Prostate gland (tissue), 2 donors: ENCODE measurements at places on chromosomes 1 and 21.

DNA sequence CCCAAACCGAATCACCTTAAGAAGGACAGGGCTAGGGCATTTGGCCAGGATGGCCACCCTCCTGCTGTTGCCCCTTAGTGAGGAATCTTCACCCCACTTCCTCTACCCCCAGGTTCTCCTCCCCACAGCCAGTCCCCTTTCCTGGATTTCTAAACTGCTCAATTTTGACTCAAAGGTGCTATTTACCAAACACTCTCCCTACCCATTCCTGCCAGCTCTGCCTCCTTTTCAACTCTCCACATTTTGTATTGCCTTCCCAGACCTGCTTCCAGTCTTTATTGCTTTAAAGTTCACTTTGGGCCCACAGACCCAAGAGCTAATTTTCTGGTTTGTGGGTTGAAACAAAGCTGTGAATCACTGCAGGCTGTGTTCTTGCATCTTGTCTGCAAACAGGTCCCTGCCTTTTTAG lies 3.6 kb downstream of the BTG2 start:
- no peak for DNase-seq

- DNase-seq = no peak
Measured at GRCh38 chr1:166944186-166944967, 31.0 kb downstream of the ILDR2 start.

- DNase-seq = no peak
Measured at GRCh38 chr1:27149084-27149761, 5.7 kb downstream of the SLC9A1 start.

DNA sequence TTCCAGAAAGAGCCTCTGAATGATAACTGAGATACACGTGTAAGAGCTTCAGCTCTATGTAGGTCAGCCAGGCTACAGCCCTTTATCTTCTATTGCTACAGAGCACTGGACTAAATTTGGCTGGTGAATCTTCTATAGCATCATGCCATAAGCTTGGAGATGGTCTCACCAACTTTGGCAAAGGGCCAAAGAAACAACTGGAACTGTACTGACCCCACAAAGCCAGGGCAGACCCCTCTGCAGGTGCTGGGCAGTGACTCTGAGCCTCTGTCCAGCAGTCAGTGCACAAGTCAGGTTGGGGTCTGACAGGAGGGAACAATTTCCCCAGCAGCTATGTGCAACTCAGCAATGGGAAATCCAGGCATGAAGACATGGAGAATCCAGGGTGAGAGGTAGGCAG lies 57.8 kb upstream of the NFASC start:
- DNase-seq = no peak

GRCh38 chr1:67313934-67314671 lies 6.4 kb downstream of the IL12RB2 start:
- DNase-seq = no peak

- DNase-seq = no peak
Measured at GRCh38 chr1:116139592-116140134, 28.5 kb downstream of the MAB21L3 start.

DNA sequence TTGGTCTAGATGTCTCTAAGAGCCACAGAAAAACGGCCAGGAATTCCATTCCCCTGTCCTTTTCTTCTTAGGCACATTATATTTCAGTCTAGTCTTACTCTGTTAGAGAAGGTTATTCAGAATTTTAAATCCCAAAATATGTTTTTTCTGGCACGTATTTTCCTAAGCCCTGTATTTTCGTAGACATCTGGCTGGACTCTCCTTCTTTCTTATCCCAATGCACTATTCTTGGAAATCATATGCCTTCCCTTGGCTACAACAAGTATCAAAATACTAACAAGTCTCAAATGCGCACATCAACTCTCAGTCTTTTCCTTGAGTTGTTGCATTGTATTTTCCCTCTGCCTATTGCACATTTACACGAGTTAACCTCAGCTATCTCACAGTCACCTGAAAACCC lies 96.2 kb downstream of the DPYD start:
- no peak for DNase-seq

GRCh38 chr1:207017615-207018559 lies 14.7 kb downstream of the C1orf116 start:
- DNase-seq = peak; percentile 63

- no peak for DNase-seq
Measured at GRCh38 chr1:47228644-47229030, 3.4 kb downstream of the TAL1 start.

DNA sequence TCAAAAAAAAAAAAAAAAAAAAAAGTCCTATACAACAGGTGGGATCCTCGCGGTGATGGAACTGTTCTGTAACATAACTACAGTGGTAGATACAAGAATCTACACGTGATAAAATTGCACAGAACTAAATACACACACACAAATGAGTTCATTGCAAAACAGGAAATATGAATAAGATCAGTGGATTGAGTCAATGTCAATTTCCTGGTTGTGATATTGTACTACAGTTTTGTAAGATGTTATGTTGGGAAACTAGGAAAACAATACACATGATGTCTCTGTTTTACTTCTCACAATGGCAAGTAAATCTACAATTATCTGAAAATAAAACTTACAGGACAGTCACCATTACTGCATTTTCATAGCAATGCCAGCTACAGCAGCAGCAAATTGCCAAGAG lies 59.8 kb downstream of the ITGB3BP start:
- no peak for DNase-seq

GRCh38 chr1:194338241-194338948 lies 1152.0 kb upstream of the B3GALT2 start:
- no peak for DNase-seq

DNA sequence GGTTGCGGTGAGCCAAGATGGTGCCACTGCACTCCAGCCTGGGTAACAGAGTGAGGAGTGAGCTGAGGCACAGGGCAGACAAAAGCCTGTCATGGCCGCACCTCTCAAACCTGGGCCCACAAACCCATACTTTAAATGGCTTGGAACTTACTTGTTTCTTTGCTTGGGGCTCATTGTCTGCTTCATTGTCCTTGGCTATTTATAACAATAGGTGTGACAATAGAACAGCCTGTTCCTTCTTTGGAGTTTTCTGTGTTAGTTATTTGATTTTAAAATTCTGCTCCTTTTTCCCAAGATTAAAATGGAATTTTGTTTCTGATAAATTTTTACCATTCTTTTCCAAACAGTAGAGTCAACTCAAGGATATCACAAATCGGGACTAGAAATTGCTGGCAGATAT lies 94.7 kb downstream of the PBX1 start:
- DNase-seq = no peak

- no peak for DNase-seq
Measured at GRCh38 chr1:88985692-88986091, 6.7 kb downstream of the KYAT3 start.

- no peak for DNase-seq
Measured at GRCh38 chr1:70043804-70044203, 161.6 kb downstream of the LRRC40 start.

DNA sequence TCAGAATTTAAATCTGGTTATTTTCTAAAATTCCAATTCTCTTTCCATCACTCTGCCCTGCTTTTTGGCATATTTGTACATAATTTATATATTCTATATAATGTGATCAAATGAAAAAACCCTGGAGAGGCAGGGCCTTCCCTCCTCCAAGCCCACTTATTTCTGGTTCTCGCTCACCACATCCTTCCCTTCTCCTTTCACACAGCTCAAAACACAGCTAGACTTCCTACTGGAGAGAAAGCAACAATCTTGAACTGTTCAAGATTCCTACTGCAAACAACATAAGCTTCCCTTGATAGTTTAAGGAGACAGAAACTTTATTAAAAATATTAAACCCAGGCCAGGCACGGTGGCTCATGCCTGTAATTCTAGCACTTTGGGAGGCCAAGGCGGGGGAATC lies 7.6 kb upstream of the AIM2 start:
- no peak for DNase-seq

- no peak for DNase-seq
Measured at GRCh38 chr1:35708952-35709351, 9.7 kb downstream of the C1orf216 start.

DNA sequence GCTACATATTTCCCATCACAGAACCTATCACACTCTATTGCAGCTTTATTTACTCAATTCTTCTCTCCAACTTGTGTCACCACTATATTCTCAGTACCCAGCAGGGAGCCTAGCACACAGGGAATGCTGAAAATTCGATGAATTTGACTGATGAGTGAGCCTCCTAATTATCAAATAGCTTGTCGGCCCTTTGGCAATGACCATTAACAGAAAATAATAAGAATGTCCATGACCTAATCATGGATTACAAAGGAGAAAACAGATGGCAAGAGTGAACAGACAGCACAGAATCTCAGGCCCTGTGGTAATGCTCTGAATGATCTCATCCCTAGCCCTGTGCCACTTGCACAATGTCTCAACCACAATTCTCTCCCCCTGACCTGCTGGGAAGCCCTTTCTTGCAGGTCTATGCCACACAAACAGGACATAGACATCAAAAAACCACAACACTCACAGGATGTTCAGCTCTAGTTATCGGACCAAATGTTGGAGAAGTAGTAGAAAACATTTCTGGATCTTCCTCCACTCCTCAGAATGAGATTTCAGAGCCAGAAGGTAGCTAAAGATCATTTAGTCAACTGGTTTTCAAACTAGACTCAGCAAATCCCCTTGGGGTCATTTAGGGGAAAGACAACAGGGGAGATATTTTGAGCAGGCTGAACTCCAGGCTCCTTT lies 68.4 kb downstream of the LUZP1 start:
- DNase-seq = no peak

DNA sequence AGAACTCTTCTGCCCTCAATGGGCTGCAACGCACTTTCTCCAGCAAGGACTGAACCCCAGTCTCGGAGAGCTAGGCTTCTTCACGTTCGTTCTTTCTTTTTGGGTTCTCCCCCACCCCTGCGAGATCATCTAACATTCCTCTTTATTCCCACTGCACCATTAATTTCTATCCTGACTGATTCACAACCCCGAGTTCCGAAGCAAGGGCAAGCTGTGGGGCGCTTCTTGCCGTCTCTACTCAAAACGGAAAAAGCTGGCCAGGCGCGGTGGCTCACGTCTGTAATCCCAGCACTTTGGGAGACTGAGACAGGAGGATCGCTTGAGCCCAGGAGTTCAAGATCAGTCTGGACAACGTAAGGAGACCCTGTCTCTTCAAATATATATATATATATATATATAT lies 37.4 kb upstream of the BTG2 start:
- DNase-seq = no peak

- no peak for DNase-seq
Measured at GRCh38 chr1:23567629-23567995, 8.3 kb upstream of the ID3 start.

- DNase-seq = no peak
Measured at GRCh38 chr21:46667741-46668380, 32.4 kb downstream of the PRMT2 start.

DNA sequence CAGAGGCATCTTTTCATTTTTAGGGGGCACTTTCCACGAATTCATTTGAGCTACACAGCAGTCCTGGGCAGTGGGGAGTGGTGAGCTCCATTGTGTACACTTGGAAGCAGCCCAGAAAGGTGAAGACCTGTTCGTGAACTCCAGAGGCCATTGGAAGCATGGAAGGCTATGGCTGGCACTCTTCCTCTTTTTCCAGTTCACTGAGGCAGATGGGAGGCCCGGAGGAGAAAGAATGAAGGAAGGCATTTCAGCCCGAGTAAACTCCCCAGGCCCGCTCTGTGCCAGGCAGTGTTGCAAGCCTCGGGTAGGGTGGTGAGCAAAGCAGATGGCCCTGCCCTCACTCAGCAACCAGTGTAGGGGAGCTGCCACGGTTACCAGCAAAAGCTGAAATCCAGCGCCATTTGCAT lies 673 bp upstream of the DHCR24 start:
- peak; percentile 52 for DNase-seq

DNA sequence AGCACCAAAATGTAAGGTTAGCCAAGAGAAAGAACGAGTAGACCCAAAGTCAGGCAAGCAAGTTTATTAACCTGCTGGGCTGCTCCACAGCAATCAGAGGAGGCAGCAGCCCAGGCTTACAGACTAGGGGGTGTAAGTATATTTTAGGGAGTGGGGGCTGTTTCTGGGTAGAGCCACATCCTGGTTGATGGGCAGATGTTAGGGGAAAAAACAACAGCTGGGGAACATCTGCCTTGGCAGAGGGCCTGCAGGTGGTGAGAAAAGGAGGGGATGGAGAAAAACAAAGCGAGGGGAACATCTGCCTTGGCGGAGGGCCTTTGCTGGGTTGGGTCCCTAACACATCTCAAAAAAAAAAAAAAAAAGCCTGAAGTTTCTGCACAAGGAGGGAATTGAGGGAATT lies 9.7 kb upstream of the ZBTB48 start:
- no peak for DNase-seq

- DNase-seq = no peak
Measured at GRCh38 chr1:245396615-245397014, 241.8 kb downstream of the KIF26B start.

DNA sequence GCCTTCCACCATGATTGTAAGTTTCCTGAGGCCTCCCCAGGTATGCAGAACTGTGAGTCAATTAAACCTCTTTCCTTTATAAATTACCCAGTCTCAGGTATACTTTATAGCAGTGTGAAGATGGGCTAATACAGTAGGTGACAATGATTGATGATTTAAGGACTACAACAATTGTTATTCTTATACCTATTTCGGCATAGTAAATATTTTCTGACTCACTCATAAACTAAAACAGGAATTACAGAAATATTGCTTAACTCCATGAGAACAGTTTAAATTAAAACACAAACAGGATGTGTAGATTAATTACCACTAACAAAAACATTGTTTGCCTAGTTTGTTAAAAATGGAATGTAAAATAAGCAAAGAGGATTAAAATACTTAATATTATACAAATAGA lies 839.9 kb downstream of the LTN1 start:
- DNase-seq = no peak

DNA sequence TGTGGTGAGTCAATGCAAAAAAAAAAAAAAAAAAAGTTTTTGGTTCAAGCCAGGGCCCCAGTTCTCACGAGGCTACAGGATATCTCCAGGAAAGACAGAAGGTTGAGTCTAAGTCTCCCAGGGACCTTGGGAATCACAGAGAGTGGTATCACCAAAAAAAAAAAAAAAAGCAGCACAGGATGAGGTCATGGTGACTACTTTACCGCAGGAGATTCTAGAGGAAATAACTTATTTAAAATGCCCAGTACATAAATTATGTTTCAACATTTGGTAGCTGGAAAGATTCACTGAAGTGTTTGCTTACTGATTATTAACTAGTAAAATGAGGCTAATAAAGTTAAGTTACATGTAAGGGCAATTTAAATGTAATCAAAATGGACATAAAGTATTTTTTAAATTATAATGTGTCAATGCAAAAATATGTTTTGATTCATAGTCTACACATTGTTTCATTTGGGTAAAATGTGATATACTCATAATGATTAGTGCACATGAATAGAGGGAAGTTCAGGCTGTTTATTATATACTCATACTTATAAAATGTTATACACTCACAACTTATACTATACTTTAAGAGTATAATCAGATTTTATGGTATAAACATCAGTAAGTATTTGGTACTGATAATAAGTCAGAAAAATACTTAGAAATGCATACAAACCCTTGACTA lies 84.1 kb downstream of the PLPPR5 start:
- DNase-seq = no peak

DNA sequence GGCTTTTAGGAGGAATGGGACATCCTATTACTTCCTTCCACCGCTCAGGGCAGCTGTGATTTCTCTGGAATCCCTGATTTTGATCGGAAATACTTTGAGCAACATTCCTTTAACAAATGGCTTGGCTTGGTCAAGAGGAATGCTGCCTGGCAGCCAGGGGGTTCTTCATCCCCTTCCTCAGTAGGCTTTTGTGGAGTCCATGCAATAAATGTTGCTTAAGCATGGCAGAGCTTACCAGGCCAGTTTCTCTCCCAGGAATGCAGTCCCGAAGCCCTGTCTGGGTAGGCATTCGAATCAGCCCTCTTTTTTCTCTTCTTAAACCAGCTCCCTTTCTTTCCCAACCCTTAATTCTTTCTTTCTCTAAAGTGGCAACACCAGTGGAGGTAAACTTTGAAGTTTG lies 177.1 kb upstream of the KIAA0040 start:
- DNase-seq = no peak
